Stomach (tissue), 19 donors: ENCODE measurements at places on chromosomes 7 and 10. TPM values are rescaled to one million over a fixed set of nuclear protein-coding genes. Genes with fewer than 3 reads are reported as not detected.

LLCFC1 gene
- not detected for total RNA-seq

KLF14 gene
- not detected for total RNA-seq

ZNF736 gene
- total RNA-seq, result 9.3 TPM

ENKUR gene
- total RNA-seq, result 0.37 TPM

TRIM56 gene
- total RNA-seq, result 21.4 TPM

RNF148 gene
- 4.1 TPM for total RNA-seq

FAM25G gene
- total RNA-seq, result not detected

DNA sequence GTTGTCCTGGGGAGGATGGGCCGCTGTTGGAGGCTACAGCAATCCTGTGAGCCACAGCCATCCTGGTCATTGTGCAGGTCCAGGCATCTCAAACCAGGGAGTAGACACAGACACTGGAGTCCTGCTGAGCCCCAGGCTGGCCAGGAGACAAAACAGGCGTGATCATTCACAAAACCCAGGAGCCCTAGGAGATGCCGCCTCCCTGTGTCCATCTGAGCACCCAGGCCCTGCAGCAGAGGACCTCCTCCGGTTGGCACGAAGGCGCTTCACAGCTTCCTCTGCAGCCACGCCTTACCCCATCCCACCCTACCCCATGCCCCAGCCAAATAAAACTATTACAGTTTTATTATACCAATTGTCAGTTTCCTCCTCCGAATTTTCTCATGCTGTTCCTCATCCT lies 183.6 kb downstream of the PLXNA4 start:
- no peaks in the 10 kb centered on the region for H3K36me3 ChIP-seq
- peaks cover 15% of the 10 kb centered on the region for H3K4me1 ChIP-seq
- H3K27ac ChIP-seq, result no peak overlapping the region
- no peaks in the 10 kb centered on the region for H3K27me3 ChIP-seq

DNA sequence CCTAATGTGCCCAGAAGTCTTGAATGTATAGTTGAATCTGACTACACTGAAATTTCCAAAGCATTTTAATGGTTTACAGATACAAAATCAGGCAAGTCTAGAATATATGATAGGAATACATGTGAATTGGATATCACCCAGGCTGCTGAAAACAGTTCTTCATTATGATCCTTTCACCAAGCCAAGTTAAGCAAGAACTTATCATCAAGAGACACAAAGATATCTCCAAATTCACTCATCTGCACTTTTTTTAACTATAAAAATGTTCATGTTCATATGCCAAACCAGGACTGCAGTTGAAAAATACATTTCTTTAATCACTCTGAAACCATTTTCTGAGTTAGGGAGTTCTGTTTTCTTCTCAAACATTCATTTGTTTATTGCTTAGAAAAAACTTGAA lies 412.6 kb upstream of the C7orf33 start:
- no peaks in the 10 kb centered on the region for H3K4me1 ChIP-seq
- H3K4me3 ChIP-seq, result no peak overlapping the region
- H3K36me3 ChIP-seq, result no peaks in the 10 kb centered on the region
- DNase-seq, result no peak
- no peaks in the 10 kb centered on the region for H3K27me3 ChIP-seq

DNA sequence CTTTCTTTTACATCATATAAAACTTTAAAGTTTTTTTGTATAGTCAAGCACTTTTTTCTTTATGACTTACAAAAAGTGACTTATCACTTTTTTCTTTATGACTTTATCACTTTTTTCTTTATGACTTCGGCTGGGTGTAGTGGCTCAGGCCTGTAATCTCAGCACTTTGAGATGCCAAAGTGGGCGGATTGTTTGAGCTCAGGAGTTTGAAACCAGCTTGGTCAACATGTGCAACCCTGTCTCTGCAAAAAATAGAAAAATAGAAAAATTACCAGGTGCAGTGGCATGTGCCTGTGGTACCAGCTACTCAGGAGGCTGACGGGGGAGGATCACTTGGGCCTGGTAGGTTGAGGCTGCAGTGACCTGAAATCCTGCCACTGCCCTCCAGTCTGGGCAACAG lies 108.8 kb upstream of the CSTF2T start:
- no peaks in the 10 kb centered on the region for H3K4me1 ChIP-seq
- no peaks in the 10 kb centered on the region for H3K36me3 ChIP-seq
- H3K27me3 ChIP-seq, result no peaks in the 10 kb centered on the region
- peak; percentile 12 for DNase-seq
- no peak overlapping the region for H3K27ac ChIP-seq

GRCh38 chr7:74182453-74183090 lies 8.4 kb downstream of the EIF4H start:
- no peak overlapping the region for H3K4me3 ChIP-seq
- H3K4me1 ChIP-seq, result peaks cover 100% of the 10 kb centered on the region
- H3K27ac ChIP-seq, result peak overlapping the region; percentile 35
- H3K36me3 ChIP-seq, result peaks cover 30% of the 10 kb centered on the region
- H3K27me3 ChIP-seq, result no peaks in the 10 kb centered on the region

- peaks cover 11% of the 10 kb centered on the region for H3K4me1 ChIP-seq
- DNase-seq, result no peak
- H3K4me3 ChIP-seq, result no peak overlapping the region
- no peak overlapping the region for H3K27ac ChIP-seq
These were observed 178.3 kb upstream of the AUTS2 start for GRCh38 chr7:69419934-69420333.

DNA sequence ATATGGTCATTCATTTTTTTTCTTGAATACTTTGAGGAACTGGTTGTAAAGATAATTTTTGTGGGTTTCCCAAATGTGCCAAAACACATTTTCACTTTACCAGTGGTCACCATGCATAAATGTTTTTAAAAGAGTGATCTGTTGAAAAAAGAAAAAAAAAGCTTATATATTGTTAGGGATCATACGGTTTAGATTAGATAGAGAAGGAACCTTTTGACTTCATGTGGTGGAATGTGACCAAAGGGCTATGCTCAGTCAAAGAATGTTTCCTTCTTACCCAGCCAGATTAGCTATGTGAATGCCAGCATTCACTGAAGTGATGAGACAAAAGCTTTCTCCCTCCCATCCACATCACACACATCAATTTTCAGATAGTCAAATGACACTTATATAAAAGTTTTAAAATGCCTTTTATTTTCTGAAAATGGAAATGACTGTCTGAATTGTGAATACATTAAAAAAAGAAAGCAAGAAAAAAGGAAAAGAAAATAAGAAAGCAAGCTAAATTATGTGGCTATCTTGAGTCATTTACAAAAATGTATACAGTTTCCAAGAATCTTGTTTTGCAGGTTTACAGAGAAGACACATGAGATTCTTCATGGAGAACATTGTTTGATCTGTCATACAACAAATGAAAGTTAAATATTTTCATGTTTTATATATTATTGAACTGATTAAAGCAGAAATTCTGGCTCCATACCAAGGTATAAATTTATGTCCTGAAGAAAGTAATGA lies 8.6 kb upstream of the CPED1 start:
- H3K36me3 ChIP-seq, result peaks cover 4% of the 10 kb centered on the region
- no peak overlapping the region for H3K27ac ChIP-seq
- no peaks in the 10 kb centered on the region for H3K27me3 ChIP-seq
- H3K4me3 ChIP-seq, result no peak overlapping the region
- no peaks in the 10 kb centered on the region for H3K4me1 ChIP-seq

- no peaks in the 10 kb centered on the region for H3K36me3 ChIP-seq
- no peak for DNase-seq
- peaks cover 13% of the 10 kb centered on the region for H3K4me1 ChIP-seq
- H3K27me3 ChIP-seq, result no peaks in the 10 kb centered on the region
- peak overlapping the region; percentile 89 for H3K27ac ChIP-seq
These were observed 541 bp downstream of the ELMO1 start for GRCh38 chr7:37448011-37448635.

- H3K27me3 ChIP-seq, result no peaks in the 10 kb centered on the region
- no peaks in the 10 kb centered on the region for H3K4me1 ChIP-seq
- H3K27ac ChIP-seq, result no peak overlapping the region
- no peak for DNase-seq
These were observed 25.5 kb downstream of the ANLN start for GRCh38 chr7:36415144-36415543.

DNA sequence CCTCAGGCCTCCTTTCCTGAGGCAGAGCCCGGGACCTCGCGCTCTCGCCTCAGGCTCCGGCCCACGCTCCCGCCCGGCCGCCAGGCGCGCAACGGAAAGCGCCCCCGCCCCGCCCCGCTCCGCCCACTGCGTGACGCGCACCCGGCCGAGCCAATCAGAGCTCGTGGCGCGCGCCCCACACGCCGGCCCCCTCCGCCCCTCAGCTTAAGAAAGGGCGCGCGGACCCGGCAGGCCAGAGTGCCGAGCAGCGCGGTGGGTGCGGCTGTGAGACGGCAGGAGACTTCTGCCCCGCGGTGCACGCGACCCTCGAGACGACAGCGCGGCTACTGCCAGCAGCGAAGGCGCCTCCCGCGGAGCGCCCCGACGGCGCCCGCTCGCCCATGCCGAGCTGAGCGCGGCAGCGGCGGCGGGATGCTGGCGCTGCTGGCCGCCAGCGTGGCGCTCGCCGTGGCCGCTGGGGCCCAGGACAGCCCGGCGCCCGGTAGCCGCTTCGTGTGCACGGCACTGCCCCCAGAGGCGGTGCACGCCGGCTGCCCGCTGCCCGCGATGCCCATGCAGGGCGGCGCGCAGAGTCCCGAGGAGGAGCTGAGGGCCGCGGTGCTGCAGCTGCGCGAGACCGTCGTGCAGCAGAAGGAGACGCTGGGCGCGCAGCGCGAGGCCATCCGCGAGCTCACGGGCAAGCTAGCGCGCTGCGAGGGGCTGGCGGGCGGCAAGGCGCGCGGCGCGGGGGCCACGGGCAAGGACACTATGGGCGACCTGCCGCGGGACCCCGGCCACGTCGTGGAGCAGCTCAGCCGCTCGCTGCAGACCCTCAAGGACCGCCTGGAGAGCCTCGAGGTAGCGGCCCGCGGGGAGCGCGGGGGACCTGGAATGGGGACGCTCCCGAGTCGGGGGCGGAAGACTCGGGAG lies at the start of gene NPTX2:
Gene NPTX2 (plus strand): TSS at position 235 of the 909 bp plus-strand sequence. CDS start 177 bp downstream, at position 412.
- peak within 1 kb of the TSS; percentile 42 for H3K4me3 ChIP-seq
- no peak within 1 kb of the TSS for H3K27ac ChIP-seq
- H3K4me1 ChIP-seq, result peaks cover 39% of the 10 kb centered on the region
- H3K27me3 ChIP-seq, result peaks cover 85% of the 10 kb centered on the region

DNA sequence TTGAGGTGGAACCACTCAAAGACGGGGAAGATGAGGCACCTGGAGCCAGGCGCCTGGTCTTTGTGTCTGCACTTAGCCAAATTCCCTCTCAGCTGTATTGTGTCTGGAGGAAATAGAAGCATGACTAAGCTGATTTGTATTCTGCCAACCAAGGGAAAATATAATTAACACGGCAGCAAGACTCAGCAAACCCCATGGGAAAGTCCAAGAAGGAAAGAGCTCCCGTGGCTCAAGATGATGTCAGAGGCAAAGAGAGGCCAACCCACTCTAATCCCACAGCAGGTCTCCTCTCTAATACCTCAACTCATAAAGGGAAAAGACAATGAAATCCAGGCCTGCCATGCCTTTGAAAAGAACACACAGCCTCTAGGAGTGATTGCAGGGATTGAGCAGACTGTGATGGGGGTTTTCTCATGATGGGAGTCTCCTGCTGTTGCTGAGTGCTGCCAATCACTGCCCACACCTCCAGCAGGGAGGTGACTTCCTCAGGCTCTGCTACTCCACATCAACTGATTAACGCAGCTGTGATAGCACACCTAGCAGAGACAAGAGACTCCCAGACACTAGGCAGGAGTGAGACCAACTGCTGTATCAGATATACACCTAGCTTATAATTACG lies 255.5 kb upstream of the C7orf33 start:
- no peak overlapping the region for H3K4me3 ChIP-seq
- H3K4me1 ChIP-seq, result peaks cover 17% of the 10 kb centered on the region
- H3K27ac ChIP-seq, result no peak overlapping the region
- H3K27me3 ChIP-seq, result peaks cover 33% of the 10 kb centered on the region

- H3K36me3 ChIP-seq, result no peaks in the 10 kb centered on the region
- H3K27me3 ChIP-seq, result no peaks in the 10 kb centered on the region
- DNase-seq, result peak; percentile 87
- peak overlapping the region; percentile 69 for H3K27ac ChIP-seq
- peaks cover 22% of the 10 kb centered on the region for H3K4me1 ChIP-seq
These were observed 40.2 kb downstream of the ASB13 start for GRCh38 chr10:5625992-5626777.

DNA sequence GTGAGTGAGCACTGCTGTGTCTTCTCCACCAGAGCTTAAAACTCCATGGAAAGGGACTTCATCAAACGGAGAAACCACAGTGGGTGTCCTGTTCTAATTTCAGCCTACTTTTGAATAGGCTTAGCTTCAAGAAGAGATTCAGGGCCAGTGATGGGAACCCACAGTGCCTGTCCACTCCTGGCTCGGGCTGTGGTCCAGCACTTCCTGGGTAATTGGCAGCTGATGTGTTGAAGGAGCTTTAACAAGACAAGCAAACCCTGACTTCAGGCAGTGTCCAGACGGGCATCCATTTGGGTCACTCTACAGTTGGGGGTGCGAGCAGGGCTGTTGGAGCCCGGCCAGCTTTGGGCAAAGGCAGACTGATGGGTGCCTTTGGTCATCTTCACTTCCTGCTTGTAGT lies 14.5 kb downstream of the VWC2 start:
- H3K4me3 ChIP-seq, result no peak overlapping the region
- no peak overlapping the region for H3K27ac ChIP-seq
- no peaks in the 10 kb centered on the region for H3K36me3 ChIP-seq
- H3K27me3 ChIP-seq, result no peaks in the 10 kb centered on the region

DNA sequence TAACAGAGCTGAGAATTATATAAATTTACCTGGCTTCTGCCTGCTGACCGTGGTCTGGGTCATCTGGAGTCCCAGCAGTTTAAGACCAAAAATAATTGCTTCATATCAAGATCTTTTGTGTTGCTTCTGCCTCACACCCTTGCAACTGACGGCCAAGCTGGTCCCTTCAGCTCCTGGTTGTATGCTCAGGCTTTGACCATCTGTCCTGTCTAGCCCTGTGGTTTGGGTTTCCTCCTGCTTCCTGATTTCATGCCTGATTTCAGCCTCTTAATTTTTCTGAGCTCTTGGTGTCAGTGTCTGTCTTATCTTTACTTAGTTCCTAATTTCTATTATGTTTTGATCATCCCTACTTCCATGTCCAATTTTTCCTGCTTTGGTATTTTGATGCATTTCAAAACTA lies 87.9 kb upstream of the PLXDC2 start:
- H3K4me3 ChIP-seq, result no peak overlapping the region
- no peaks in the 10 kb centered on the region for H3K4me1 ChIP-seq
- no peak for DNase-seq
- no peaks in the 10 kb centered on the region for H3K36me3 ChIP-seq
